NCI-H2227 treated with DMSO at 0.1 percent for 48 hours (cell line): ENCODE measurements at places on chromosomes 11 and 22.

- no peak for DNase-seq
These were observed 6.2 kb downstream of the AMOTL1 start for GRCh38 chr11:94774345-94774744.

GRCh38 chr11:96062134-96062533 is 138.2 kb upstream of the MTMR2 start:
- no peak for DNase-seq

DNA sequence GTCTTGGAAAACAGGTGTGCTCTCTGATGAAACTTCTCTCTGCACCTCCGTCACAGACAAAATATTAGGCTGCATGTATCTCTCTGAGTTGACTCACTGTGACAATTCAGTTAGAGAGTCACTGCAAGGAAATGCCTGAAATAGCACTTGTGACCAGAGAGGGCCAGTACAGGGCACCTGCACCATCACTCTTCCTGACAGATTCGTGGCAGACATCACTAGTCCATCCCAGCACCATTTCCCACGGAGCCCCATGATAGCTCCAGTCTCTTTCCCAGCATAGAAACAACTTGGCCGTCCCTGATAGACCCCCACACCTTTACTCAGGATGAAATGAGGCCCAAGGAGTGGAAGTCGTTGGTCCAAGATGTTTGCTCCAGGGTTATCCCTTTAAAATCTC is 73.3 kb upstream of the ISX start:
- DNase-seq: no peak

DNA sequence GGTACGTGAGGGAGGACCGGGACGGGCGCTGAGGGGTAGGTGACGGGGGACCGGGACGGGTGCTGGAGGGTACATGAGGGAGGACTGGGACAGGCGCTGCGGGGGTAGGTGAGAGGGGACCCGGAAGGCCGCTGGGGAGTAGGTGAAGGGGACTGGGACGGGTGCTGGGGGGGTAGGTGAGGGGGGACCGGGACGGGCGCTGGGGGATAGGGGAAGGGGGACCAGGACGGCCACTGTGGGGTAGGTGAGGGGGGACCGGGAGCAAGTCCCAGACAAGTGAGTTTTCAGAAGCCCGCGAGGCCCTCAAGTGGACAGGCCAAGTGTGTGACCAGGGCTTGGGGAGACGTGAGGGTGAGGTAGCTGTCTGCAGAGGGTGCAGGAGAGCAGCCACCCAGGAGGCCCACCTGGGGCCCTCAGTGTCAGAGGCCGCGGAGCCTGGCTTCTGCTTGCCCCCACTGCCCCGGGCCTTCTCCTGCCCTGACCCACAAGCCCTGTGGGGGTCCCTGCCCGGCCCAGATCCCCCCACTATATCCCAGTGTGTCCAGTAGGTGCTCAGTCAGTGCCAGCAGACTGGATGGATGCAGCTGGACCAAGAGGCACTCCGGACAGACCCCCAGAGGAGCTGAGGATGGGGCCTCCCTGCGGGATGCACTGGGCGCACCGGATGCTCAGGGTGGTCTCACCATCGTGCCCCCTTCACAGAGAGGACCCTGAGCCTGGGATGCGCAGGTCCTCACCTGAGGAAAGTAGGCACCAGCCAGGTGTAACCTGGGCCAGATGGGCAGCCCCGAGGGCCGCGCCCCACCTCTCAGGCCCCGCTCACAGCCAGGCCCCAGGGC is 44.2 kb upstream of the TH start:
- DNase-seq: no peak

DNA sequence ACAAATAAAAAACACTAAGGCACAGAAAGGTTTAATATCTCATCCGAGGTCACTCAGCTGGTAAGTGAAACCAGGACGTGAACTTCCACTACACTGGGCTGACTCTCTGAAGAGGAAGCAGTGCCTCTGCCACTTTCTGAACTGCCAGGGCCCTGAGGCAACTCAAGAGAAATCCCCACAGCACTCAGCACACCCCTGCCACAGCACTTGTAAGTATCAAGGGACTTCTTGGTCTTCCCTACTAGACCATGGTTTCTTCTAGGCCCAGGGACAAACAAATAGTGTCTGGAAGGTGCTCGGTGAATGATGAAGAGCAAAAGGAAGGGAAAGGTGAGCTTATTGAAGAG is 49.7 kb downstream of the RPL27A start:
- no peak for DNase-seq

DNA sequence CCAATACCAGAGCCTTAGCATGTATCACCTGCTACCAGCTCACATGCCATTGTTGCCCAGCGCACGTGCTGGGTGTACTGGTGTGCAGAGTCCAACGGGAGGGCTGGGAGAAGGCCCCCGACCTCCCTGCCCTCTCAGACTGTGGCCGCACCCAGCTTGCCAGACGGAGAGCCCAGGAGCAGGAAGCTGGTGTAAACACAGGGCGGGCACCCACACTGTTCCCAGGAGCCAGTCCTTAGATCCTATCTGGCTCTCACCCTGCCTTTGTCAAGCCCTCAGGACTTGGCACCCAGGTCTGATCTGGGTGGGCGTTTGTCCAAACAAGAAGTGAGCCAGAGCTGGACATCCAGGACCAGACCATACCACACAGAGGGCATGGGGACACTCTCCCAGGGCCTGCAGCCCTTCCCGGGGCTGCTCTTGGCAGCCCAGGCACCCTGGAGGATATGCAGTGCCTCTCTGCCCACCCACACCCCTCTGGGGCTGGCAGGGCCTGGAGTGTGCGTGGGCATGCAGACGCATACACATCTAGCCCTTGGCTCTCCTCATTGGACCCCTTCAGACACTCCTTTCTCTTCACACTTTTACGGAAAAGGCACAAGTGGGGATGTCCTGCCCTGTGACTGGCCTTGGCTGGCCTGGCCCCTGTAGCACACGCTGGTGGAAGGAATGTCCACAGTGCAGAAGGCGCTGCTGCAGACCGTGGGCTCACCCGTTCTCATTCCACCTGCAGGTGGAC is 19.9 kb upstream of the CLDN5 start:
- DNase-seq: no peak

GRCh38 chr11:13963949-13964770 is 1.6 kb downstream of the SPON1 start:
- no peak for DNase-seq

- no peak for DNase-seq
These were observed 124.9 kb downstream of the MSANTD4 start for GRCh38 chr11:105897161-105897560.

GRCh38 chr22:48621085-48621484 is 1206.6 kb downstream of the BRD1 start:
- no peak for DNase-seq

- no peak for DNase-seq
These were observed 31.8 kb upstream of the CCDC34 start for GRCh38 chr11:27394781-27395228.

- DNase-seq: no peak
These were observed 11.1 kb upstream of the ST3GAL4 start for GRCh38 chr11:126344141-126345080.

- DNase-seq: no peak
These were observed 56.7 kb upstream of the PTPRJ start for GRCh38 chr11:47923667-47924066.

- no peak for DNase-seq
These were observed 91.1 kb upstream of the CLPB start for GRCh38 chr11:72525466-72525865.

GRCh38 chr11:12769834-12770345 is 95.7 kb downstream of the TEAD1 start:
- no peak for DNase-seq

- DNase-seq: no peak
These were observed 71.9 kb downstream of the LDLRAD3 start for GRCh38 chr11:36015799-36016198.

DNA sequence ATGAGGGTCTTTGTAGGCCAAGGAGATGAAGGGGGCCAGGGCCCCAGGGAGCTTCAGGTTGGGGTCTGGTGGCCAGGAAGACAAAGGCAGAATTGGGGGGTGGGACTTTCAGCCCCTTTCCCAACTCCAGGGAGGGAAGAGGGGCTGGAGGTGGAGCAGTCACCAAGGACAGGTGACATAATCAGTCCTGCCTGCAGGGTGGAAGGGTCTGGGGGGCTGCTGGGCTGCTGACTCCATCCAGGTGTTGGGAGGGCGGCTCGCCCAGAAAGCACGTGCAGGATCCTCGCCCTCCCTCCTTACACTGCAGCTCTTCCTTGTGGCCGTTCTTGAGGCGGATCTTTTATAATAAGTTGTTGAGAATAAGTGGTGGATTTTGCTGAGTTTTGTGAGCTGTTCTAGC is 1491.1 kb downstream of the TBC1D22A start:
- DNase-seq: no peak

- no peak for DNase-seq
These were observed 335 bp upstream of the SEZ6L start for GRCh38 chr22:26168939-26169314.

- no peak for DNase-seq
These were observed 1130.0 kb downstream of the DLG2 start for GRCh38 chr11:84497181-84497580.

DNA sequence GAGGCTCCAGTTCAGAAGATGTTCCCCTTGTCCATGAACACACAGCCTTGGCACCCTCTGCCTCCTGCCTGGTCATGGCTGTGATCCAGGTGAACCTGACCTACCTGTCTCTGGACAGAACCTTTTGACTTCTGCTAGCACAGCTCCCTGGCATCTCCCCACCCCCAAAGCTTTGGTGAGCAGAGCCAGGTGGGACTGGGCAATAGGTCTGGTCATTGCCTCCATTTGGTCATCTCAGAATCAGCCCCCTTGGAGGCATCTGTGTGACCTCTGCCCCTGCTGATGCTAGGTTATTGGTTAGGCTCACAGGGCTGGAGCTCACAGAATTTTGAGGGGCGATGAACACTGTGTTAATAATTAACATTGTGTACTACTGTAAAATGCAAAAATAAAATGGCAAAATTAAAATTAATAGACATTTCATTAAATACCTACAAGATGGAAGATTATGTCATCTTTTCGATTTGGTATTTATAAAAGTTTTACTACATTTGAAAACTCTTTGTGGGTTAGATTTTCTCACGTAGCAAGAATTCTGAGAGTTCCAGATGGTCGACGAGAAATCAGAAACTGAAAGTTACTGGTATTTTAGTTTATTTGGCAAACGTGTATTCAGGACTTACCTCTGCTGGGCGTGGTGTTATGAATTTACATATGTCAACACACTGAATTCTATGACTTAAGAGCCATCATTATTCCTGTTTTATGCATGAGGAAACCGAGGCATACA is 8.3 kb upstream of the KIAA0930 start:
- no peak for DNase-seq

- no peak for DNase-seq
These were observed 4.1 kb downstream of the CLCF1 start for GRCh38 chr11:67369275-67369674.
